ENCODE measurements at places on chromosomes 7 and 10. TPM values are rescaled to one million over a fixed set of nuclear protein-coding genes. Genes with fewer than 3 reads are reported as not detected.
A peak's percentile ranks its signal among the peaks of the same experiment; 100 is the strongest.

CDHR1 gene
- total RNA-seq: not detected

CAMK2B gene
- total RNA-seq: 0.14 TPM

CLDN4 gene
- 414 TPM for total RNA-seq

SFTPA1 gene
- not detected for total RNA-seq

GRCh38 chr7:124930655-124931597, 1.3 kb upstream of the POT1 start:
- no peak for DNase-seq

DNA sequence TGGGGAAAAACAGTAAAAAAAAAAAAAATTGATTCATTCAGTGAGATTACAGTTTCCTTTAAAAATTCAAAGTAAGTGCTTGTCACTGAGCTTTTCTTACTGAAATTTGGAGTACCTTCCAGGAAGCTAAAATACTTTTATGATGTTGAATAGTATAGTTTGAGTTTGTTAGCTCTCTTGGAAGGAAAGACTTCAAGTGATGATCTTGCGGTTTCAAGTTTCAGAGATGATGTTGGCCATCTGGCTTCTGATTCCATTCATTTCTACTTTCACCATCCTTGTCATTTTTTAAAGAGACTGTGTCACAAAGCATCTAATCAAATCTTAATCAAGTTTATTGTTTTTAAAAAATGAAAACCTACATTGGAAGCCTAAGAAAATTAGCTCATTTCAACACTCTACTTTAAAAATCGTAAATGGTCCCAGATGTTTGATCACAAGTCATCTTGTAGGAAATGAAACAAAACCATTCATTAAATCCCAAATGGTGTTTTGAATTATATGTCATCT, 4.9 kb upstream of the HERPUD2 start:
- DNase-seq: no peak

GRCh38 chr7:127940381-127941160, 90.7 kb downstream of the LRRC4 start:
- no peak for DNase-seq

GRCh38 chr10:11714750-11715365, 27.3 kb upstream of the ECHDC3 start:
- no peak for DNase-seq

- no peak for DNase-seq
Observed at GRCh38 chr7:154767821-154768415, 235.0 kb downstream of the PAXIP1 start.

DNA sequence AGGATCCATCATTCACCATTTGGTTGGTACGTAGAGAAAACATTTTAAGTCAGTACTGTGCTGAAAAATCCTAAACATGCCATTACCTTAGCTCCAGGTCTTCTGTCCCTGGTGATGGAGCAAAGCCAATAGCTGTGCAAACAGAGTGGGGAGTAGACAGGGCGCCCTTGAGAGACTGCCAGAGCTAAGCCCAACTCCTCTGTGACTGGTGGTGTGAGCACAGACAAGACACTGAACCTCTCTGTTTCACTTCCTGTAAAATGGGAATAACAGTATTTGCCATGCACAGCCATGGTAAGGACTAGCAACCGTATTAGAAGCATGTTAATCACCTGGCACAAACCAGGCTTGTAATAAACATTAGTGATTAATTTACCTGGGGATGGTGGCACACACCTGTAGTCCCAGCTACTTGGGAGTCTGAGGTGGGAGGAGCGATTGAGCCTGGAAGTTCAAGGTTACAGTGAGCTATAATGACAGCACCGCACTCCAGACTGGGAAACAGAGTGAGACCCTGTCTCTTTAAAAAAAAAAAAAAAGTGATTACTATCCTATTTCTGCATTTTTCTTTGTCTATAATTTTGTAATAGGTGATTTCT, 28.7 kb downstream of the LYZL1 start:
- DNase-seq: no peak

- DNase-seq: peak; percentile 85
Observed at GRCh38 chr10:99775850-99776249, 6.6 kb upstream of the ABCC2 start.

- DNase-seq: no peak
Observed at GRCh38 chr7:76513817-76514799, 3.8 kb downstream of the UPK3B start.

- DNase-seq: no peak
Observed at GRCh38 chr7:109322833-109323232, 753.2 kb downstream of the DNAJB9 start.

Data from Caki2 (cell line).